SW 1271 (cell line): ENCODE measurements at places on chromosomes 1 and 21.
A peak's percentile ranks its signal among the peaks of the same experiment; 100 is the strongest.

DNA sequence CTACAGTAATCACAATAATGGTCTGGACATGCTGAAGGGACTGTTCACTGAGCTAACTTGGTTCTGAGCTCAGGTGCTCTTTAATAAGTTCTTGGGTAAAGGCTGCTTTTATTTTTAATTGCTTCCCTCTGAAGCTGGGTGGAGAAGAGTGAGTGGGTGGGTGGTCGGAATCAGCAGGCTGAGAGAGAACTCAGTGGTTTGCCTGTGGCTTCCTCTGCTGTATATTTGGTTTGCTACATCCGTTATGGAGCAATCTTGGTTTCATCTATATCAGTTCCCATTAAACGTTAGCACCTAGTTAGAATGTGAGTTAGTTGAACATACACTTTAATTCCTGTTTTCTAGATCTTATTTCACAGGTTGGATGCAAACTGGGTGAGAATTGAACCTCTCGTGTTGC lies 23.3 kb downstream of the CNIH4 start:
- DNase-seq, result no peak

GRCh38 chr1:116569776-116570357 lies 959 bp downstream of the CD58 start:
- no peak for DNase-seq

DNA sequence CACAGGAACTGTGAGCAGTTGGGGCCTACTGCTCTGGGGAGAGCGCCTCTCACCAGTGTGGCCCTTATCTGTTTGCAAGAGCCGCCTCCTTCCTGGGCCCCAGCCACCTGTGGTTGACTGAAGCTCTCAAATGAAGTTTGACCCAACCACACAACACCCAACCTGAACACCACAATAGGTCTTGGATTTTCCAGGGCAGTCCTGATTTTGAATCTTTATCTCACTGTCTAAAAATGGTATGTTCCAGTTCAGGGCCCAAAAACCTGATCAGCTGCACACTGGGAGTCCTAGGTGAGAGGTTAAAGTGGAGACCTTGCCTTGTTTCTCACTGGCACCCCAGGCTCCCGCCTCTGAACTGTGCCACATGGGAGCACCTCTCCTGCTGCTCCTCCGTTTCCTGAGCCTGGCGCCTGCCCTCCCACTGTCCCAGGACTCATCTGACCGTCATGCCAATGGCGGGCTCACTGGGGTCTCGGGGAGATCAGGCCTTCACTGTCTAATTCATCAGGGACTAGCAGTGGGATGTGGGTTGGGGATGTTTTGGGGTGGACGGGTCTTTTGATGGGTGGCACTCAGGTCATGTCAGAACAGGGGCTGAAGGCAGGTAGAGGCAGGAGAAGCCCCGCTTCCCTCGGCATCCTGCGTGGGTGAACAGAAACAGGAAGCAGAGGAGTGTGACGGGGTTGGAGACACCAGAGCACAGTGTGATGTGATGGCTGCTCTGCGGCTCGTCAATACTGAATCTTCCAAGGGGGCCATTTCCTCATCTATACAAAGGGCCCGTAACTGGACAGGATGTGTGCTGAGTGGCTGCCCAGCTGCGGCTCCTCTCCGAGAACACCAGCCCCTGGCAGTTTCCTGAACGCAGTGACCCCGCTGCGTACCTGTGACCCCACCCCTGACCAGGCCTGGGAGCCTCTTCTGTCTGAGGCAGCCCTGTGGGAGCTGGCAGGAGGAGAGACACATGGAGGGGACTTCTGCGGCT lies 59.6 kb upstream of the ITPKB start:
- no peak for DNase-seq

DNA sequence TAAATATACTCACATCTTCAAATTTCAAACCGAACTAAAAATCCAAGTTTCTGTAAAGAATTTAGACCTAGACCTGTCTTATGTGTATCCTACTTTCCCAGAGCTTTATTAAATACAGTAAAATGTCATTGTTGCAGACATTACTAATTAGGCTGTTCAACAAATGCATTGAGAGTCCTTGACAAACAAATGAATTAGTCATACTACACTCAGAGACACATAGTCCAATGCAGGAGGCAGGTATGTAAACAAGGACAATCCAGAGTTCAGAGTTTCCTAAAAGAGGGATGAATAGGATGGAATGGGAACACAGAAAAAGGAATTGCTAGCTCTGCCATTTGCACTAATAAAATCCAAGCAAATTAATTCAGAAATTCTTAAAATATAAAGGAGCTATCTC lies 1.6 kb upstream of the EGLN1 start:
- no peak for DNase-seq

DNA sequence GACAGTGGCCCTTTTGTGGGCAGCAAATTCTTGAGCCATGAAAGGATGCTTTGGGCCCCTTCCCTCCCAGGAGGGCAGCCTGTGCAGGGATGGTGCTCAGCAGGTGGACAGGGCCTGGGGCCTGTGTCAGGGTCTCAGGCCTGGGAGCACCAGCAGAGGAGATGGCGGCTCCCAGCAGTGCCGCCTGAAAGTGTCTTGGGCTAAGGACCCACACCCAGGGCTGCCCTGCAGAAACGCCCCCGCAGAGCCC lies 23.9 kb downstream of the FTCD start:
- DNase-seq, result no peak

- no peak for DNase-seq
Measured at GRCh38 chr1:71745326-71745725, 537.0 kb downstream of the NEGR1 start.

DNA sequence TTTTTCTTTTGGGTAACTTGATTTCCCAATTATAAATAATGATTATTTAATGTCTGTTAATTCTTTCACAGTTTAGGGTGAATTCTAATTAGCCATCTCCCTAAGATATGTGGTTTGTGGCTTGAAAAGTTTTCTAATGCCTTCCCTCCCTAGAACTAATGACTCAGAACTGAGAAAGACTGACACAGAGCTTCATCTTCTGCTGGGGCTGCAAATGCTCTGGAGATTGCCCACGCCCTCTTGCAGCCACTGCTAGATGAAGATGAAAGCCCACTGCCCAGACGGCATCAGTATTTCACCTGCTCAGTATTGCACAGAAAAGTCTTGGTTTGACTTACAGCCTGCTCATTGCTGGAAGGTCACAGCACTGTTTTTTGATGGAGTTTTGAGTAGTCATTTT lies 101.5 kb downstream of the ST6GALNAC3 start:
- DNase-seq, result no peak

DNA sequence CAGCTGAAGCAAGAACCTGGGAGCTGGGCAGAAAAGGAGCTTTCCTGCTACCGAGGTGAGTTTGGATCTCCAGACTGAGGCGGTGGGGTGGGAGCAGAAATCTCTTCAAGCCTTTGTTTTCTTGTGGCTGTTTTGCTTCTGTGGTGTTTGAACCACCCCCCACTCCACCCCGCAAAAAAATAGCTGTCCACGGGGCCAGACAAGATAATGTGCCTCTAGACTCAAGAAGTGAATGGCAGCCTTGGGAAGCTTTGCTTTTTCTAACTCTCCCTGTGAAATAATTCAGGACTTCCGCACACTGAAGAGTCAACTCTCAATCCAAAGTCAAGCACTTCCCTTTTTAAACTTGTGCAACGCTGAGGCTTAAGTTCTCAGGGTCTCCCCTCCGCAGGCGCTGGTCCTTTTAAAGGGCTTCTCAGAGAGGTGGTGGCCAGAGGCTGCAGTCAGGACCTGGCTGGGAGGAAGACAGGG lies 159.6 kb upstream of the COA6 start:
- DNase-seq, result no peak

GRCh38 chr1:70411360-70411844 lies 334 bp downstream of the CTH start:
- peak; percentile 29 for DNase-seq

DNA sequence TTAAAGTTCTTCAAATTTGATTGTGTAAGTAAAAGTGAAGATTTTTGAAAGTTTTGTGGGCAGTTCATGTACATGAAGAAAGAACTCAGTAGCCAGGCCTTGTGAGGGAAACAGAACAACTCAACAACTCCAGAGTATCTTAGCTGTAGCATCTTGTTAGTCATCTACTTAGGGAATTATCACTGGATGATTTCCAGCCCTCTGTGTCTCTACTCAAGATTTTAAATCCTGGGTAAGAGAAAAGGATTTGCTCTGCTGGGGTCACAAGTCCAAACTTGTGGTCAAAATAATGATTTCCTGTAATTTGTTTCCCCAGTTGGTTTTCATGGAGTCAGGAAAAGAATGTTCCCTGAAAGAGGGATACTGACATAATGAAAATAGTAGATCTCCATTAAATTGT lies 8.2 kb downstream of the OR10T2 start:
- DNase-seq, result no peak

DNA sequence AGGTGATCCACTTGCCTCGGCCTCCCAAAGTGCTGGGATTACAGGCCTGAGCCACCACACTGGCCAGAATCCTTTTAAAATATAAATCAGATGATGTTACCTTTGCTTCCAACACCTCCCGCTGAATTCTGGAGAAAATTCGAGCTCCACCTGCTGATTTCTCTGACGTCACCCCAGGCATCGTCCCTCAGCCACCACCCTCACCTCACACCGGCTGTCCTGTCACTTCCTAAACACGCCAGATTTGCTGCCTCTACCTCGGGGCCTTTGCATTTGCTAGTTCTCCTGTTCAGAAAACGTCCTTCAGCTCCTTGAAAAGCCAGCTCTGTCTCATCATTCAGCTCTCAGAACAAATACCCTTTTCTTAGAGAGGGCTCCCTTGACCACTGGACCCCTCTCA lies 57.9 kb downstream of the FBXO2 start:
- no peak for DNase-seq

DNA sequence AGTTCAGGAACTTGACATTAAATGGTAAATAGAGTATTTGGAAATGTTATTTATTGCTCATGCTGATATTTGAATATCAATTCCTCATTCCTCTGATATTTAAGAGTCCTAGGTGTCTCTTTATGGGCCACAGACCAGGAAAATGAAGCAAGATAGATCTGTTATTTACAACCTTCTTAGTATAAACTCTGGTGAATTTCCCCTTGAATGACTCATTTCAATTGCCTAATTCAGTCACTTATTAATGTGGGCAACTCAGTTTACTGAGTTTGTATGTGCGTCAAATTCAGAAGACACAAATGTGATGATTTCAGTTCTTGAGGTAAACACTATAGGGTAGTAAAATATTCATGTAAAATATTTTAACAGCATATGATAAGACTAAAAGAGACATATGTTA lies 1404.4 kb upstream of the PRMT6 start:
- no peak for DNase-seq

GRCh38 chr1:19569786-19570185 lies 74.3 kb upstream of the NBL1 start:
- DNase-seq, result no peak

DNA sequence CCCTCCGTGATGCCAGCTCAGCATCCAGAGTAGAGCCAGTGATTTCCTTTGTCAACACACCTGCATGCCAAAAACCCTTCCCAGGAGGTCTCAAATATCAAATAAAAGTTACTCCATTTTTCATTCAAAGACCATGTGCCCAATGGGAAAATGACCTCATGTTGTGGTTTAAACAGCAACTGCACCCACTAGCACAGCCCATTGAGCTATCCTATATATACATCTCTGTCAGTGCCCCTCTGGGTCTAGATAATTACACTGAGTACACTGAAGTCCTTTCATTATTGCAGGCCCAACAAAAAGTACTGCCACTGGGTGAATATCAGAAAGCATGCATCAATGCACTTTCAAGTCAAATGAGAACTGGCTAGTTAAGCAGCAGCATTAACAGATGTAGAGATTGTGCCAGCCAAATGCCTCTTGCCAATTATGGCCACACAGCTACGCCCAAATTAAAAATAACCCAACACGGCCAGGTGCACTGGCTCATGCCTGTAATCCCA lies 117.7 kb downstream of the SLC45A1 start:
- DNase-seq, result no peak

- DNase-seq, result no peak
Measured at GRCh38 chr1:162530307-162530987, 31.1 kb upstream of the UAP1 start.

DNA sequence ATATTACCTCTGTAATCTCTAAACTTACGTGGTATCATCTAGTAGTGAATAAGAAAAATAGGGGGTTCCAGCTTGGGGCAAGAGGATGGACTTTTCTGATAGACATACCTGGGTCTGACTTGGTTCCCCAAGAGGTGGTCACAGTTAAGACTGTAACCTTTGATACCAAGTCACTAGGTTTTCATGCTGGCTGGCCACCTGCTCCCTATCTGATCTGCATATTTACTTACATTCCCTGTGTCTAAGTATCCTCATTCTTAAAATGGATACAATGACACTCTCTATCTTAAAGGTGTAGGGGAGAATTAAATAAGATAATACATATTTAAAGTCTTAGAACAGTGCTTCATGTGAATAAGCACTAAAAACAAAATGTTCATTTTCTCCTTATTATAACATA lies 312.1 kb downstream of the DSCAM start:
- no peak for DNase-seq

DNA sequence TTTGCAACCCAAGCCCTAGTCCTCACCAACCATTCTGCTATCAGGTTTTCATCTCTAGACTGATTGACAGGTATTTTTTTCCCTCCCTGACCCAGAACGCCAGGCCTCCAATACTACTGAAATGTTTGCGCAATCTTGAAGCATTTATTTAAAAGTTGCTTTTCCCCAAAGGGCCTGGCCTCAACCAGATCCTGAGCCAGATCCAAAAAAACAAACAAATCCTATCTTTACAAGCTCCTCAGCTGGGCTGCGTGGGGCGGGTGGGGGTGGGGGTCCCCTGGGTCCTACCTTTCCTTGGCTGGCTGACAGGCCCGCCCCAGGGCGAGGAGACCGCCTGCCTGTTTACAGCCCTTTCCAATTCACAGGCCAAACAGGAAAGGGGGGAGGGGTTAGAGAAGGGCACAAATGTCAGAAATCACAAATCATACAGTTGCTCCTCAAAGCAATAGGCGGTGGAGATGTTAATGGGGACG lies 98.8 kb downstream of the FOXD2 start:
- no peak for DNase-seq
